ENCODE measurements at places on chromosomes 1 and 21. TPM values are rescaled to one million over a fixed set of nuclear protein-coding genes. Genes with fewer than 3 reads are reported as not detected.

Gene PGLYRP3
- not detected for total RNA-seq

Gene IL12RB2
- total RNA-seq = 17.3 TPM

Gene TMEM269
- total RNA-seq = 0.40 TPM

Gene OR2T29
- not detected for total RNA-seq

Gene GPR3
- 0.66 TPM for total RNA-seq

Gene APCS
- not detected for total RNA-seq

Gene CELA3B
- not detected for total RNA-seq

Gene OR2L8
- total RNA-seq = not detected

Gene ADORA1
- total RNA-seq = not detected

Gene RIPK4
- not detected for total RNA-seq

Gene TFF3
- total RNA-seq = not detected

Gene ADGRB2
- total RNA-seq = 0.05 TPM

Gene CYP4Z1
- not detected for total RNA-seq

Gene C1QC
- total RNA-seq = not detected

Gene PLA2G4A
- total RNA-seq = not detected

Gene UFC1
- total RNA-seq = 103 TPM

Gene NTMT2
- not detected for total RNA-seq

Gene DNAJC8
- total RNA-seq = 124 TPM

Gene CIART
- 2.3 TPM for total RNA-seq

Gene LCE3E
- total RNA-seq = not detected

Gene PSEN2
- total RNA-seq = 3.0 TPM

Gene NHLH1
- 0.47 TPM for total RNA-seq

Gene AMY1B
- total RNA-seq = not detected

Gene ATPAF1
- total RNA-seq = 55.0 TPM

Gene SYT11
- 12.2 TPM for total RNA-seq

Gene PTAFR
- total RNA-seq = 0.47 TPM

Gene CREB3L4
- total RNA-seq = 5.7 TPM

Gene SLC6A9
- 2.3 TPM for total RNA-seq

Gene NR1I3
- total RNA-seq = not detected

Gene PLA2G2D
- not detected for total RNA-seq

Gene GSTM1
- total RNA-seq = 30.2 TPM
